Right renal pelvis (tissue), 4 donors: ENCODE measurements at places on chromosomes 12 and 14. TPM values are rescaled to one million over a fixed set of nuclear protein-coding genes. Genes with fewer than 3 reads are reported as not detected.

DNA sequence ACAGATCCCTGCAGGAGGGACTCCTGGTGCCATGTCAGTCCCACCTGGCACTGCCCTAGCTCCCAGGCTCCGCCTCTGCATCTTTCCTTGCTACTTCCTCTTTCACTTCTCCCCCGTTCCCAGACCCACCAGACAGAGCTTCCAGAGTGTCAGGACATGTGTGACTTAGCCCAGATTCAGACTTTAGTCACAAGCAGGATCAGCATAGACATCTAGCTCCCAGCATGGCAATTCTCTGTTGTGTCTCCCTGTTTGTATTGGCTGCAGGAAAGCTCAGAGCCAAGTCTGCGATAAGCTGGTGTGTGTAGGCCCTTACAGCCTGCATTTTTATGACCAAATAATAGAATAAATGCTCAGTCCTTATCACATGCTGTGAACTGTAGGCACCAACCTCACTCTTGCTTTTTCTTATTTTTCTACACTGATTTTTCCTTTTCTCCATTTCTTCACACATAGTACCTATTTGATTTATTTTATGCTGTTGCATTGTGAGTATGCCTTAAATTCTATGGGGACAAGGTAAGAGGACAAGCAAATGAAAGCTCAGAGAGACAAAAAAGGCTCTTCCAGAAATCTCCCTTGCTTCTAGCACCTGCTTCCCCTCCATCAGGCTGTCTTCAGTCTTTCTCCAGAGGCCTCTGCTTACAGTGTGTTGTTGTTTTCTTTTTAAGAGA is 5.9 kb downstream of the DHRS2 start:
- no peak for DNase-seq

DNA sequence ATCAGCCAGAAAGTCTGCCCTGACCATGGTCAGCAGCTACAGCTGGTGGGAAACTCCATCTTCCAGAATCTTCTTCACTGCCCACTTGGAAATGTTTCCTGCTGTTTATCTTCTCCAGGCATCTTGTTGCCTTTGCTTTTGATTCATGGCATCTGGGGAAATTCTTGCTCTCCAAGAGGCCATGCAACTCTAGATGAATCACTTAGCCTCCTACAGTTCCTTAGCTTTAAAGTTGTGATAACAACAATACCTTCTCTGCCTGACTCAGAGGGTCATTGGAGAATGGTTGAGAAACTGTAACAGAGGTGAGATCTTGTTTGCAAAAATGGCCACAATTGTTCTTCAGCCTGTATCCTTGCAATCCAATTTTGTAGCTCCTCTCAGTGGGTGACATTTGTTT is 121.0 kb upstream of the VRK1 start:
- no peak for DNase-seq

- no peak for DNase-seq
Observed at GRCh38 chr12:71671816-71672215, 7.7 kb downstream of the THAP2 start.

DNA sequence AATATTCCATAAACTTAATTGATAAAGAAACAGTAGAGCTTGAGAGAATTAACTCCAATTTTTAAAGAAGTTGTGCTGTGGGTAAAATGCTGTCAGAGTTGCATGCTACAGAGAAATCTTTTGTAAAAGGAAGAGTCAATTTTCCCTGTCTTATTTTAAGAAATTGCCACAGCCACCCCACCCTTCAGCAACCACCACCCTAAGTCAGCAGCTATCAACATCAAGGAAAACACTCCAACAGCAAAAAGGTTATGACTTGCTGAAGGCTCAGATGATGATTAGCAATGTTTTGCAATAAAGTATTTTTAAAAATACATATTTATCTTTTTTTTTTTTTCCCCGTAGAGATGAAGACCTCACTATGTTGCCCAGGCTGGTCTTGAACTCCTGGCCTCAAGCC is 6.5 kb upstream of the DRAM1 start:
- no peak for DNase-seq

- DNase-seq, result no peak
Observed at GRCh38 chr14:79090641-79091180, 920.5 kb downstream of the NRXN3 start.

DNA sequence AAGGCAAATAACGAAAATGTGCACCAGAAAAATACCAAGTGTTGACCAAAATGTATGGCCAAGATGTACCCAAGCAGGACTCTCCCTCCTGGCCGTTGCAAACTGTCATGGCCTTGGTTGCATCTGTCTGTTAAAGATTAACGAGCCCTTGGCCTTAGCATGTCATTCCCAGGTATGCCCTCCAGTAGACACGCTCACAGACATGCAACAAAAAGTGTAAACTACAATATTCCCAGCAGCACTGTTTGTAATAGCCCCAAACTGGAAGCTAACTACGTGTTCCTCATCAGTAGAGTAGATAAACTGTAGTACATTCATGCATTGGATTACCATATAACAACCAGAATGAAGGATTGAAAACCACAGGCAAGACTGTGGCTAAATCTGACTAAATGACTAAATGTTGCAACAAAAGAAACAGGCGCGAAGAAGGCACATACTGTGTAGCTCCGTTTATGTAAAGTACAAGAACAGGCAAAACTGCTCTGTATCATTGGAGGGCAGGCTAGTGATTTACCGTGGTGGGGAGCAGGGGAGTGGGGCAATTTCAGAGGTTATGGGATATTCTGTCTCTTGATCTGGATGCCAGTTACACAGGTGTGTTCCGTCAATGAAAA is 232.8 kb upstream of the DIO3 start:
- DNase-seq, result no peak

DNA sequence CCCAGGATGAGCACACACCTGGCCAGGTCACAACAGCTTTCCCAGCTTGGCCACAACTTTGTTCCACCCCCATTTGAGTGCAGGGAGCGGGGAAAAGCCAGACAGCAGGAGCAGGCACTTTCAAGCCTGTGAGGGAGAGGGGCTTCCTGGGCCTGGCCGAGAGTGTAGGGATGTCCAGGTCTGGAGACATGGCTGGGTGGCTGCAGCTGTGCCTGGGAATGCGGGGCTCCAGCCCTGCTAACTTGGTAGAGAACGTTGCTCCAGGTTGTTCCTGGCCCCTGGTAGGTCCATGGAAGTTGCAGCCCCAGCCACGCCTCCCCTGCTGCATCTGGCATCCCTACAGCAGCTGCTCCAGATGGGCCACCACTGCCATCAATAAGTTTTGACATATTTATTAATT is 738.5 kb downstream of the SLC6A15 start:
- DNase-seq, result no peak

- no peak for DNase-seq
Observed at GRCh38 chr12:124651516-124652273, 84.3 kb upstream of the NCOR2 start.

- no peak for DNase-seq
Observed at GRCh38 chr12:67807814-67808213, 159.3 kb downstream of the DYRK2 start.

DNA sequence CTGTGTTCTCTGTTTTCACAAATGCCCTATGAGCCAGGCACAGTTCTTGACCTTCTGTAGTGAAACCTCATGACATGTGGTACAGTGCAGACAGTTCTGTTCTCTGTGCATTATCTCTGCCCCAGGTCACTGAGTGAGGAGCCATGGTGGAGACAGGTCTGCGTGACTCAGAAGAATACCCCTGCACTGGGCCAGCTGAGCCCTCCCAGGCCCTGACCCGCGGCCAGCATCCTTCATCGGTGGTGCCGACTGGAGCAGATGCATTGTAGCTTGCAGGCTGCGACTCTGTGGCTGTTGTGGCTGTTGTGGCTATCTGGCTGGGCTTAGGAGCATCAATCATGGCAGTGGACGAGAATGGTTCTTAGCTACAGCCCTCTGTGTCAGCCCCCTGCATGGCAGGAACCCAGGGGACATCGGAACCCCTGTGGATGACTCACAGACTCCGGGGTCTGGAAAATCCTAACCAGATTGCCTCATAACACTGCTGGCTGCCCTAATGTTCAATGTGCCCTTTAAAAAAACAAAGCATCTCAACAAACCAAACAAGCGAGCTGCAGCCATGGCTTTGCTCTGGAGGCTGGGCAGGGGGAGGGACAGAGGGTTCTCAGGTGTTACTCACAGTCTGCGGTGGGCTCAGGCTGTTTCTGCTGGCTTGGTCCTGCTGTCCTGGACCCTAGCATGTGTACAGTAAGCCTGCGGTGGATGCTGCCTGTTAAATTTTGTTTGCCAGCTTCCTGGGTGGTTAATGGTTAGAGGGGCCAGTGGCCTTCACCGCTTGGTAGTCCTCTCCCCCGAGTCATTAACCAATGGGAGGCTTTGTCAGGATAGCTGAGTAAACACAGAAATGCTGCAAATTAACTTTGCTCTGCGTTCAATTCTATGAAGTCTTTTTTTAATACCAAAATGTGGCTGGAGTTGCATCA is at the start of gene SERPINA6:
Gene SERPINA6, minus strand, starts transcription at position 689 of the 923 bp plus-strand sequence. CDS start 8,688 bp downstream, outside the sequence.
- no peak for DNase-seq

DNA sequence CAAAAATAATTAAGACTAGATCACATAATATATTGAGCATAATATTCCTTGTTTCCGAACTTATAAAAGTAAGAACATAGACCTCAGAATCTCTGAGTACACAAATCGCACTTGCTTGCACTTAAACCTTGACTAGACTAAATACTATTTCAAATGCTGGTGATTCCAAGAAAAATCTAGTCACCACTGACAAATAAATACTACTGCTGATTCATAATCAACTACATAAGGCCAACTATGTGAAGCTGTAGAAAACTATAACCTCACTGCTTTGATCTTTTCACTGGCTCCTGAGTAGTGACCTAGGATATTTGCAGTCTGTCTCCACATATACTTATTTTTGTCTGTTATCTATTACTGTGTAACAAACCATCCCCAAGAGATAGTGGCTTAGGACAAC is 245.4 kb downstream of the DIO2 start:
- DNase-seq, result no peak

- DNase-seq, result no peak
Observed at GRCh38 chr12:124755801-124756148, 107.9 kb downstream of the SCARB1 start.

Gene TAS2R20
- polyA plus RNA-seq, result 2.0 TPM

Gene PTPN6
- polyA plus RNA-seq, result 21.8 TPM

Gene CD69
- polyA plus RNA-seq, result 2.0 TPM

Gene FAM186B
- 1.00 TPM for polyA plus RNA-seq

Gene ADAM21
- 0.27 TPM for polyA plus RNA-seq

Gene RD3L
- not detected for polyA plus RNA-seq

Gene ESR2
- polyA plus RNA-seq, result 0.91 TPM

Gene ASB2
- polyA plus RNA-seq, result 0.35 TPM

Gene ARMH4
- polyA plus RNA-seq, result 90.3 TPM
